ENCODE measurements at places on chromosomes 13 and 19.

GRCh38 chr13:74132776-74133656 is 1.2 kb downstream of the KLF12 start:
- DNase-seq: peak; percentile 30

GRCh38 chr19:16850133-16850532 is 20.9 kb downstream of the SIN3B start:
- no peak for DNase-seq

GRCh38 chr13:79237981-79238380 is 168.1 kb downstream of the RBM26 start:
- DNase-seq: no peak

GRCh38 chr13:114053026-114053425 is 79.2 kb upstream of the C13orf46 start:
- no peak for DNase-seq

DNA sequence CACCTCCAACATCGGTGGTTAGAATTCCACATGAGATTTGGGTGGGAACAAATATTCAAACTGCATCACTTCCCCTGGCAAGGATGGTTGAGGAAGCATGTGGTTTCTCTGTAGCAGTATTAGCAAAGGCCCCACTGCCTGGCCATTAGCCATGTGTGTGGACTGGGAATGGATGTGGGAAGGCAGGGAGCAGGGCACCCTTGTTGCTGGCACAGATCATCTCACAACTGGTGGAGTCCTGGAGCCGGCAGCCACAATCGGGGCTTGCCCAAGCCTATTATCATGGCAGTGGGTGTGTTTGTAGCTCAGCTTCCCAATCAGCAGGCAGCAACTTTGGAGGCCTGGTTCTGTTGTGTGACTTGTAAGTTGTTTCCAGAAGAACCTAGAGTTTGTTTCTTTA is 391.9 kb downstream of the DLEU7 start:
- DNase-seq: no peak

DNA sequence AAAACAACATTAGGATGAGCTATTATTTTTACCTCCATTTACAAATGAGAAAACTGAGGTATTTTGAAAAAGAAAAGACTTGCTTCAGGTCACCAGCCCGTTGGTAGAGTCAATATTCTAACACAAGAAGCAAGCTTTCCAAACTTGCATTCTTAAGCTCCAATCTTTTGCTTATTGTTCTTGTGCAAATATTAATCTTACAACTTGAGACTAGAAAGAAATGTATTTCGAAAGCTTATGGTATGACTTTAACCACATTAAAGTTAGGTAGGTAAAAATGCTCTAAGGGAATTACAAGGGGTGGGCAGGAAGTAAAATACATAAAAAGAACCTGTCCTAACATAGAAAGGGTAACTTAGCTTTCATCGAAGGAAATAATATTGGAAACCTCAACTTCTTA is 453.9 kb downstream of the SLITRK5 start:
- DNase-seq: no peak

- DNase-seq: no peak
These were observed 1256.5 kb downstream of the EFNB2 start for GRCh38 chr13:105278943-105279381.

Data from T follicular helper cell (primary cell).